ENCODE measurements at places on chromosomes 7 and 10.

- no peak for DNase-seq
These were observed 4.7 kb downstream of the RARRES2 start for GRCh38 chr7:150336746-150337145.

- peak; percentile 28 for DNase-seq
These were observed 2.0 kb downstream of the CYP26C1 start for GRCh38 chr10:93062514-93063143.

- DNase-seq: no peak
These were observed 28.4 kb upstream of the VWDE start for GRCh38 chr7:12431886-12432556.

DNA sequence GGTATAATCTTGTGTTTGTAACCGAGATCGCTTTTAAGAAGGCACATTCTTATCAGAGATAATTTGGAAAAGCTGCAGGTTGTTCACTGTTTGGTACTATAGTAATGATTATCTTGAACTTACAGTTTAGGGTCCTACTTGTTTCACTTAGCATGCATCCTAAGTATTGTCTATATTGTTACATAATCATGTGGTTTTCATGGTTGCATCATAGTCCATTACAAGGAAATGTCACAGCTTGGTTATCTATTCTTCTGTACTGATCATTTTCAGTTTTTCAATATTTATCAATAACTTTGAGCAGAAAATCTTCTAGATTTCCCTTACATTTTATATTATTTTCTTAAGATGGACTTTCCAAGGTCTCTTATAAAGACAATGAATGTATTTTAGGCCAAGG, 116.3 kb downstream of the PLPP4 start:
- DNase-seq: no peak

DNA sequence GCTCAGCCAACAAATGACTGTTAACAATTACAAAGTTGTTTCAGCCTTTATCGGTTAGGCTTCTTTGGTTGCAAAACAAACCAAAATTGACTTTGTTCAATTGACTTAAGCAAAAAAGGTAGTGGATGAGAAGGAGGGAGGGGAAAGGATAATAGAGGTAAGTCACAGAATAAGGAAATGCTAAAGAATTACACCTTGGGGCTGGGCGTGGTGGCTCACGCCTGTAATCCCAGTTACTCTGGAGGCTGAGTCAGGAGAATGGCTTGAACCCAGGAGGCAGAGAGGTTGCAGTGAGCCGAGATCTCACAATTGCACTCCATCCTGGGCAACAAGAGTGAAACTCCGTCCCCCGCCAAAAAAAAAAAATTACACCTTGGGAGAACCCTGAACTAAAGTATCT, 41.4 kb downstream of the AHCYL2 start:
- DNase-seq: no peak

GRCh38 chr10:33674491-33674890, 340.0 kb upstream of the NRP1 start:
- DNase-seq: no peak
